ENCODE measurements at places on chromosomes 4 and X.

- peak; percentile 1 for DNase-seq
Observed at GRCh38 chrX:138745196-138745595, 33.7 kb upstream of the FGF13 start.

DNA sequence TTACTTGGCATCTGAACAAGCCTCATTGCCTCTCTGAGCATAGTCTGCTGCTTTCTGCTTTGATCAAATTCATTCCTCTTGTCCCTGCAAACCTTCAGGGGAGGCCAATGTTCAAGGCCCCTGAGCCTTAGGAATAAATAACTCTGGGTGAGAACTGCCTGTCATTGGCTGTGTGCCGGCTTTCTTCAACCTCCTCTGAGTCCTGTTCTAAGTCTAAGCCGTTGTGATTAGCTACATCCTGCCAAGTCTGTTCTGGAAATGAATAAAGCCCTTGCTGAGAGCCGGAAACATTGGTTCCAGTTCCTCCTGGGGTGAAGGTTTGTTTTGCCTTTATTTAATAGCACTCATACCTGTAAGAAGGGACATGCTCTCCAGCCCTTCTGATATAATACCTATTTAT, 13.8 kb downstream of the RNF4 start:
- no peak for DNase-seq

GRCh38 chr4:90727938-90728337, 600.7 kb downstream of the CCSER1 start:
- DNase-seq = no peak

DNA sequence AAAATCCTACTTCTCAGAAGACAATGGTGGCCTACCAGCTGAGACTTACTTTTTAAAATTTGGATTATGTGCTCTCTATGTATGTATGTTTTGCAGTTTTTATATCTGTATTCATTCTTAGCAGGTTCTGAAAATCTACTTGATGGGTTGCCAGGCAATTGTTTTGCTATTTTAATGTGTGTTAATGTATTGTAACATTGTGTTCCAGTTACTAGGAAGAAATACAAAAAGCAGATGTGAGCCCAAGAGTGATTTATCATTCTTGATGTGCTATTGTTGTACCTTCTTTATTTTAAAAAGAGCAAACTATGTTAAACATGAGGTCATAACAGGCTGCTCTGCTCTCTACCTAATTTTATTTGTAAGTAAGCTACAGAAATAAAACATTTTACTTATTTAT, 81.9 kb downstream of the REPS2 start:
- no peak for DNase-seq

DNA sequence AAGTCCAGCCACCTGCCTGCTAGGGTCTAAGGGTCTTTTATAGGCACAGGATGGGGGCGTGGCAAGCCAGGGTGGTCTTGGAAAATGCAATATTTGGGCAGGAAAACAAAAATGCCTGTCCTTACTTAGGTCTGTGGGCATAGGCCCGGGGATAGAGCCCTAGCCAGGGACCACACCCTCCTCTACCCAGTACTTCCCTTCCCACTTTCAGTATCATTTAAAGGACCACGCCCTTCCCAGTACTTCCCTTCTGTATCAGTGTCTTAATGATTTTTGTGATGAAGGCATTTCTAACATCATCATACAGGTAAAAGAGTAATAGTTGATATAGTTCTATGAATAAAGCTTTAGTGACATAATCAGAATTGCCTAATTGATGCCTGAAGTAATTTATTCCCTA, 11.4 kb downstream of the BANK1 start:
- DNase-seq = no peak

DNA sequence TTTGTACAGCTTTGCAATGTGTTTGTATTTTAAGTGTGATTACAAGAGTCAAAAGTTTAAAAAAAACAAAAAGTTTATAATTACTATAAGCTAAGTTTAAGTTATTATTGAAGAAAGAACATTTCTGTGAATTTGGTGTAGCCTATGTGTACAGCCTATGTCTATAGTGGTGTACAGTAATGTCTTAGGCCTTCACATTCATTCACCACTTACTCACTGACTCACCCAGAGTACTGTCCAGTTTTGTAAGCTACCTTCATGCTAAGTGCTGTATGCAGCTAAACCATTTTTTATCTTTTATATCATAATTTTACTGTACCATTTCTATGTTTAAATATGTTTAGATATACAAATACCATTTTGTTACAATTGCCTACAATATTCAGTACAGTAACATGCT, 182.3 kb downstream of the RPA4 start:
- no peak for DNase-seq

- DNase-seq = no peak
Observed at GRCh38 chr4:8818063-8818881, 53.4 kb downstream of the HMX1 start.

DNA sequence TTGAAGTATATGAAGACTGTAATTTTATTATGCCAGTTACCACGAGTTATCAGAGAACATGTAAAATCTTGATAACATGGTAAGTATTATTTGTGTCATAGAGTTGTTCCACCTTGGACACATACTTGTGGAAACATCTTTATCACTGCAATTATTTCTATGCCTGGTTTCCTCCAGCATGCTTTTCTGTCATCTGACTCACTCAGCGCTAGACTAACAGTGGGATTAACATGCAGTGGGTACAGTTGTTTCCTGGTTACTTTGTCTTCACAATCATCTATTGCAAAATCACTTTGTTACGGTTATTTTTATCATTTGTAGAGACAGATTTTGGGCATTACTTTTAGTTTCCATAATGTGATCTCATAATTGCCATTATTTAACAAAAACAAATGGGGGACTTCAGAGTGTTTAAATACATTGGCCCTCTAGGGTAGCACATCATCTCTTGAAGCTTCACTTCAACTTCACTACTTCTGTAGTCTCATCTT, at the start of gene STATH:
STATH (plus strand) TSS at position 441 of the 491 bp plus-strand sequence. CDS start 2,472 bp downstream, outside the sequence.
- no peak for DNase-seq

- no peak for DNase-seq
Observed at GRCh38 chr4:6068986-6069385, 50.8 kb upstream of the C4orf50 start.

GRCh38 chrX:128928636-128929035, 594.7 kb downstream of the SMARCA1 start:
- DNase-seq = no peak

GRCh38 chr4:145884775-145885174, 53.8 kb downstream of the ZNF827 start:
- DNase-seq = no peak

- no peak for DNase-seq
Observed at GRCh38 chr4:77697860-77698590, 92.4 kb downstream of the CXCL13 start.

GRCh38 chrX:14899607-14900006, 26.4 kb downstream of the MOSPD2 start:
- no peak for DNase-seq

- DNase-seq = no peak
Observed at GRCh38 chrX:125204681-125205132, 115.0 kb upstream of the TEX13C start.

DNA sequence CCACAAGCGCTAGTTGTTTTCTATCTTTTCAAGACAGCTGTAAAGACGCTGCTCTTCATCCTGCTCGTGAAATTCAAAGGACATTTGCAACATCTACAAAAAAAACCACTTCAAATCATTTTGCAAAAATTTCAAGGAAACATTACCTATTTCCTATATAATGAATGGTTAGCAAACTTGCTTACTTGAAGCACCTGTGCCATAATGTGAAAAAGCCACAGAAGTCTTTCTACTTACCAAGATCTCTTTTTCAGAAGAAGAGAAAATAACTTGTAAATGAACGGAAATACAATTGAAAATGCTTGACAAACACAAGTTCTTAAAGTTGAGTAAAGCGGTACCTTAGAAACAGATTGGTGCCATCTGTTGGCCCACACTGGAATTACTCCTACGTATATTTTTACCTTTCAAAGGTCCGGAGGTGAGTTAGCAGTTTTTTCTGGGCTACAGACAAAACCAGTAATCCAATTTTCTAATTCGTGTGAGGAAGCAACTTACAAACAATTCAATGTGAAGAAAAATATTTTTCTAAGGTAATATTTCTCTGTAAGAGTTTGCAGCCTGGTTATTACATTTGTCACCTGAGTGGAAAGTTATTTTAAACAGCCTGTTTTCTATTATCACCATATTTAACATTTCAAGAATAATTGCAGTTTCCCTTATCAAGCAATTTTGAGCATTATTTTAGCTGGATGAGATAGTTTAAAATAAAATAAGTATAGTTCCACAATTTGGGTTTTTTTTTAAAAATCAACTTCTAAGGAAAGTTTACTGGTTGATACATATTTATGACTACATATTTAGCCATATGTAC, at the start of gene TLR6:
TLR6 (minus strand) TSS at position 294 of the 814 bp plus-strand sequence. CDS start 27,344 bp downstream, outside the sequence.
- no peak for DNase-seq

GRCh38 chrX:78104447-78105176, 564 bp downstream of the PGK1 start:
- no peak for DNase-seq

DNA sequence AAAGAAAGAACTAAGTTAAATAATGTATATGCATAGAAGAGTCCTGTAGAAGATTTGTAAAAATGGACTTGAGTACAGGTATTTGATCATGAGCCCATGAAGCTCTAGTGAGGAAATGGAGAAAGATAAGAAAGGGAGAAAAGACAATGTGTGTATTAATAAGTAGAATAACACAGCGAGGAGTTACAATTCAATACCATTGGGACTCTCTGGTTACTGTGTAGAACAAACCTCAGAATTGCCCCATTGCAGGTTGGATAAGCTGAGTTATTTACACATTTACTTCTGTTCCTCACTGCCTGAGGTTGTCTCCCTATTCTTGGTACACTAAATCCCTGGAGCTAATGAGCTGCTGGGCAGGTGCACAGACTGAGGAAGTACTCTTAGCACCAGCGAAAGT, 33.3 kb downstream of the BANK1 start:
- DNase-seq = no peak

GRCh38 chrX:132821974-132822633, 136.3 kb downstream of the HS6ST2 start:
- DNase-seq = no peak

DNA sequence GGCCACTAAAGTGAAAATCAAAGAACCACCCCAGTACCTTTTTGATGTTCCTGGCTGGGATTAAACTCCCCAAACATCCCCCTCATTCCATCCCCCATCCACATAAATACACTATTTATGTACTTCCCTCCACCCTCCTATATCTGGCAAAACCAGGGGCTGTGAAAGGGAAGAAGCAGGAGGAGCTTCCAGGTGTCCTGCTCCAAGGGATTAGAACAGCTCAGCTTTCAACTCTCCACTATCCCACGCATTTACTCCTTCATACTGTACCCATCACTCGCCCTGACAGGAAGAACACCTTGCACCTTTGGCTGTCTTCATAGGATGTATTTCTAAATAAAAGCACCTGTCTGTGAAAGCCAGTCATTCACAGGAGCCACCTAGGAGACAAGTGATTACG, 140.0 kb downstream of the HHIP start:
- DNase-seq = no peak

DNA sequence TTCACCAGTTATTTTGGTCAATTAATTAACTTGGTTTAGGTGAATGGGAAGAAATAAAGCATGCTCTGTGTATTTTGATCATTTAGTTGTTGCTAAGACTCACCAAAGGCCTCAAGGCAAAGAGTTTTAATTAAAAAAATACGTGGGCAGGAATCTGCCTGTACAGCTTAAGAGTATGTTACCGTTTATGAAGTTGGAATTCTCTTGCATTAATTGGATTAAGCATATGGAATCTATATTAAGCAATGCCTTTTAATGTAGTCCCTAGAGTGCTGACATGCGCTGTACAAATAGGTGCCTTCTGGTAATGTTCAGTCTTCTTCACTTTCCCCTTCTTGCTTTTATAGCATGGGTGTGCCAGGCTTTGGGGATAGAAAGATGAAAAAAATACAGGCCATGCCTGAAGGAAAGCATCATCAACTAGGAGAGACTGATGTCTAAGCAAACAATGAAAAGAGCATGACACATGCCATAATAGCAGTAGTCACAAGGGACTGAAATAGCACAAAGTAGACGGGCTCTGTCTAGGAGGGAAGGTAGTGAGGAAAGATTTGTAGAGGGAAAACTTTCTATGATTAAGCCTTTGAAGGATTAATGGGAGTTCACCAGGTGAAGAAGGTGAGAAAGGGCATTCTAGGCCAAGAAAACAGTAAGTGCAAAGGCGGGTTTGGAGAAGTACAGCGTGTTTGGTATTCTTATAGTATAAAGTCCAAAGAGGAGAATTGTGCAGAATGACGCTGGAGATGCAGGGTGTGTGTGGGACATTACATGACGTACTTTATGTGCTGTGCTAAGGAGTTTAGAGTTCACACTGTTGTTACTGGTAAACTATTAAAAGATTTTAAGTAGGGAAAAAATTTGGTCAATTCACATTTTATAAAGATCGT, 226.1 kb upstream of the ANXA3 start:
- DNase-seq = no peak

GRCh38 chr4:122898370-122899150, 23.8 kb downstream of the NUDT6 start:
- DNase-seq = peak; percentile 46

- DNase-seq = no peak
Observed at GRCh38 chr4:184293552-184293951, 75.9 kb upstream of the ENPP6 start.

DNA sequence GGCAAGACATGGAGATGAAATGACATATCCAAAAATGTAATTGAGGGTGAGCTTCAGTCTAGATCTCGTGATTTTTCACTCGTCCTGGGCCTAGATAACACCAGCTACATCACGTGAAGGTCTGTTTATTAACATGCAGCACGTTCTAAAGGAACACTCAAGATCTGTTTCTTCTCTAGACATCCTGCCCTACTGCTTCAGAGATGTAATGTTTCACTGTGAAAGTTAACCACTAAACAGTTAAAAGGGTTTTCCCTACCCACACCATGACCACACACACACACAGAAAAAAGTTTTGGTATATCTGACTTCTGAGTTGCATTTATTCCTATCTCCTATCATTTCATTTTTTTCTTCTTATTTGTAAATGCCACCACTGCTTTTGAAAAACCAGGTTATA, 52.3 kb upstream of the SMIM31 start:
- no peak for DNase-seq

DNA sequence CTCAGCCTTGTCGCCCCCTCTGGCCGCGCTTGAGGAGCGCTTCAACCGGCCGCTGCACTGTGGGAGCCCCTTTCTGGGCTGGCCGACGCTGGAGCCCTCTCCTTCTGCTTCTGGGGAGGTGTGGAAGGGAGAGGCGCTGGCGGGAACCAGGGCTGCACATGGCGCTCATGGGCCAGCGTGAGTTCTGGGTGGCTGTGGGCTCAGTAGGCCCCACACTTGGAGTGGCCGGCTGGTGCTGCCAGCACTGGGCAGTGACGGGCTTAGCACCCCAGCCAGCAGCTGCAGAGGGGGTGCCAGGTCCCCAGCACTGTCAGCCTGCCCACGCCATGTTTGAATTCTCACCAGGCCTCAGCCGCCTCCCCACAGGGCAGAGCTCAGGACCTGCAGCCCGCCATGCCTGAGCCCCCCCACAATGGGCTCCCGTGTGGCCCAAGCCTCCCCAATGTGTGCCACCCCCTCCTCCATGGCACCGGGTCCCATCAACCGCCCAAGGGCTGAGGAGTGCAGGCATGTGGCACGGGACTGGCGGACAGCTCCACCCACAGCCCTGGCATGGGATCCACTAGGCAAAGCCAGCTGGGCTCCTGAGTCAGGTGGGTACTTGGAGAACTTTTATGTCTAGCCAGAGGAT, 615.2 kb downstream of the TRIML1 start:
- no peak for DNase-seq
